ENCODE measurements at places on chromosomes 3 and 15.

DNA sequence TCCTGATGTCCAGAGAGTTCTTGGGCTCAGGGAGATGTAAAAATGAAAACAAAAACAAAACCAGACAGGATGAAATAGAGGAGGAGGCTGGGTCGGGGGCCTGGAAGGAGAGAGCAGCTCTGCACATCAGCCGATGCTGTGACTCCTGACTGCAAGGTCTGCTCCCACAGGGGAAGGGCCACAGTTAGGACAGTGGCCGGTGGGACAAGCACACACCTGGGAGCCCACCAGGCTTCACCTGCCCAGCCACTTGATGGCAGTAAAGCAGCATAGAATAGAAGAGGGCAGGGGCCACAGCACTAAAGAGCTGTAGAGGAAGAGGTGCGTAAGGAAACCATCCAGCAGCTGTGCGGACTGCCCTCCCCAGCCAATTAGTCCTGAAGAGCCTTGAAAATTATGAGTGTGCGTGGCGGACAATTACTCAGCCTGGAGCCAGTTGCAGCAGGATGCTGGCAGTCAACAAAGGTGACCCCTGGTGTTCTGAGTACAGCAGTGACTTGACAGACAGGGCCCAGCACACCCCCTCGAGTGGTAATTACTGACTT lies 29.8 kb downstream of the ALS2CL start:
- DNase-seq = peak; percentile 33

GRCh38 chr3:188279502-188280335 lies 125.8 kb downstream of the LPP start:
- DNase-seq = no peak

DNA sequence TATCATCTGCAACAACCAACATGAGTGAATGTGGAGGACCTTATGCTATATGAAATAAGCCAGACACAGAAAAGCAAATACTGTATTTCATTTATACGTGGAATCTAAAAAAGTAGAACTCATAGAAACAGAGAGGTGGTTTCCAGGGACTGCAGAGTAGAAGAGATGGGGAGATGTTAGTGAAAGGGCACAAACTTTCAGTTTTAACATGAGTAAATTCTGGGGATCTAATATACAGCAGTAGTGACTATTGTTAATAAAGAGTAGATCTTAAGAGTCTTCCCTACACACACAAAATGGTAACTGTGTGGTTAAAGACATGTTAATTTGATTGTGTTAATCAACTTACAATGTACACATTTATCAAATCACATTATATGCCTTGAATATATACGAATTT lies 20.9 kb upstream of the MELTF start:
- no peak for DNase-seq

GRCh38 chr3:134857356-134857755 lies 62.3 kb downstream of the EPHB1 start:
- no peak for DNase-seq

DNA sequence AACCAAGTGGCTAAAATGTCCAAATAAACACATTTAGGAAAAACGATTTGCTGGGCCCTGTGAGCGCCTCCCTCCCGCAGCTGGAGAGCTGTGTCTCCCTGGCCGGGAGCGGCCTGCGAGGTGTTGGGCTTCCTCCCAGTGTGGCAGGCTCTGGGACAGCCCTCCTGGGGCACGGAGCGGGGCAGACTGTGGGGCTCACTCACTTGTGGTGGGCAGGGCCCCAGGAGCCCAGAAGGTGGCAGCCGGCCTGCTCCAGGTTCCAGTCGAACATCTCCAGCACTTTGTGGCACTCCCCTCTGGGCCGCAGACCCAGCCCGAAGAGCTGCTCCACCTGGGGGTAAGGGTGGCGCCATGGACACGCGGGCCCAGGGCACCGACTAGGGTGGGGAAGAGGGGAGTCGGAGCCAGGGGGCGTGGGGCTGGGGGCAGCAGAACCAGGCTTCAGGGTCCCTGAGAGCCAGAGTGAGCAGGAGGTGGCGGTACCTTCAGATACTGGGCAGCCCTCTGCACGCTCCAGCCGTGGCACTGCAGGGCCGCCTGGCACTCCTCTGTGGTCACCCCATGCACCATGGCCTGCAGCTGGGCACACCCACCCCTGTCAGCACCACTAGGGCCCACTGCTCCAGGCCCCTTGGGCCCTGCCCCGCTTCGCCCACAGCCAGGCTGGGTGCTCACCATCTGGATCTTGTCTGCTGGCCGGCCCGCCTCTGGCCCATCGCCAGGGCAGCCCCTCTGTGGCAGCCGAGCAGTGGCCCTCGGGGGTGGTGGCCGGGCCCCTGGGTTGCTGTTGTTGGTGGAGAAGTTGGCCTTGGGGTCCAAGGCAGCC lies 41.5 kb downstream of the TNK2 start:
- DNase-seq = no peak

GRCh38 chr15:95866711-95867440 lies 463.6 kb upstream of the NR2F2 start:
- DNase-seq = no peak

- DNase-seq = no peak
These were observed 17.8 kb downstream of the ADCY5 start for GRCh38 chr3:123431007-123431657.

GRCh38 chr3:123421353-123422174 lies 27.3 kb downstream of the ADCY5 start:
- no peak for DNase-seq

GRCh38 chr3:23325466-23326065 lies 122.4 kb downstream of the UBE2E2 start:
- DNase-seq = no peak

- DNase-seq = no peak
These were observed 219.2 kb upstream of the NAALADL2 start for GRCh38 chr3:174639970-174640369.

- DNase-seq = peak; percentile 33
These were observed 742 bp downstream of the CAMKV start for GRCh38 chr3:49868862-49869466.

DNA sequence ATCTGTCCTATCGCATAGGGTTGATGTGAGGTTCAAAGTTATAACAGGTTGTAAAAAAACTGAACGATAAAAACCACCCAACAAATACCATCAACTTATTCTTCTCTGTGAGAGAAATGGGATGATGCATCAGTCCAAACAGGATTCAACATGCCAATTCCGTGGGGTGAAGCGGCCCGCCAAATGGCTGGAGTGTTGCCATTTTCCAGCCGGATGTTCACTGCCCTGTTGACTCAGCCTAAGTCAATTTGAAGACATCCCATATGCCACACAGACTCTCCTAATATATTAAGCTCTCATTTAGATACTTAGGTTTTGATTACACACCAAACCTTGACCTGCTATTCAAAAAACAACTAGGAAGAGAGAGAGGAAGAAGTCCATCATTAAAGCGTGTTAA lies 311.1 kb downstream of the VPS13C start:
- DNase-seq = no peak

DNA sequence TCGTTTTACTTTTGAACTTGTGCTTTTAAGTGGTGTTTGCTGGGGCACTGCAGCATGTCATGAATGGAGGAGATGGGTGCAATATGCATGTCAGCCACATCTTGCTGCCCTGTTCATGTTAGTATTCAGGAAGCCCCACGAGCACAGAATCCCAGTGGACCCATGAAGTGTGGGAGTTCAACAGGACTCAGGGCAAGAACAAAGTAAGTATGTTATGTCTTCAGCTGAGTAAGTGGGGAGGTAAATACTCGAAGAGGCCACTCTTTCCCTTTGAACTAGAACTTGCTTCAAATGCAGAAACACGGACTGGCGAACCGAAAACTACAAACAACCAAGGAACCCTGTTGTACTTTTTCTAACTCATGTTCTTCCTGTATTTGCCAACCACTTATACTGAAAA lies 23.4 kb downstream of the SOX14 start:
- no peak for DNase-seq

DNA sequence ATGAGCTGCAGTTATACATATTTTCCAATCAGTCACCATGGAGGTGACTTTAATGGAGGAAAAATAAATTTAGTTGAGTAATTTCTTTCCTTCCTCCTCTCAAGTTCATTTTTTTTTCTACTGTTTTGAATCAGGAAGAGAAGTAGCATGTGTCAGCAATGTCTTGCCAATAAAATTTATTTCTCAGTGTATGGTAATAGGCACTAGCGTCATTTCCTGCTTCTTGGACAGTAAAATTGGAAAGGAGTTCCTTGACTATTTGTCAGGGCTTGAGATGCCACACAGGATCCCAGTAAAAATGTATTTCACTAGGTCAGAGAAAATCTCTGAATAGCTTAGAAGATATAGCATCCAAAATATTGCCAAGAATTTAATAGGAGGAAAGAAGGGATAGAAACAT lies 605.9 kb downstream of the ROBO1 start:
- DNase-seq = no peak
